ENCODE measurements at places on chromosomes 4 and X.

DNA sequence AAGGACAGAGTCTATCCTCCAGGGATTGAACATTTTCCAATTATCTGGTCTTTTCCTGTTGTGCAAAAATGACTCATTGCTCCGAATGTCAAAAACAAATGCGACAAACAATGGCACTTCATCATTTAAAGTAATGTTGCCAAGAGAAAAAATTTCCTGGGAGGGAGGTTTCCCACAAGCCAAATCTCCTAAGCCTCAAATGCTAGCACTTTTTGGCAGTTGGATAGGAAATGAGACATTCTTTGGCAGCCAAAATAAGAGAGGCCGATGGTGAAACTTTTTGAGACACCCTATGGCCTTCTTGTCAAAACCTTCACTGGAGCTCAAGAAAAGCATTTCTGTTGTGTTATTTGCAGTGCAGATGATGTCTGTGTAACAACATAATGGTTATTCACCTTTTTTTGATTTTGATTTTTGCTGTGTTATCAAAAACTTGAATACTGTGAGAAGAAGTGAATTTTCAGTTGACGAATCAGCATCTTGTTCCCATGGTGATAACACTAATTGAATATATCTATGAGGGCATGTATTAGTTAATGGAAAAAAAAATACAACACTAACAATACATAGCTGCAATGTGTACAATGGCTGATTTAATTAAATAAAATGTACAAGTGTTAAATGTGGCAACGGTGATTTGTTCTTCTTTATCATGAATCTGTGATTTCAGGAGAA, 333.8 kb downstream of the ANK2 start:
- no peak for DNase-seq

DNA sequence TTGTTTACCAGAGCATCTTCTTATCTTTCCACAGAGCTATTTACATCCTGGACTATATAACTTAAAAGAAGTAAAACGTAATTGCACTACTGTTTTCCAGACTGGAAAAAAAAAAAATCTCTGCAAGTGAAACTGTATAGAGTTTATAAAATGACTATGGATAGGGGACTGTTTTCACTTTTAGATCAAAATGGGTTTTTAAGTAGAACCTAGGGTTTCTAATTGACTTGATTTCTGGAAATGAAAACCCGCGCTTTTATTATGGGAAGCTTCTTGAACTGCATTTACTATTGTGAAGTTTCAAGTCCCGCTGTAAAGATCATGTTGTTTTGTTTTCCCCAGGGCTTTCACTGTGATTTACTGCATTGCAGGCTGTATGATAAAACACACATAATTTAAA, 162.7 kb downstream of the STIM2 start:
- no peak for DNase-seq

DNA sequence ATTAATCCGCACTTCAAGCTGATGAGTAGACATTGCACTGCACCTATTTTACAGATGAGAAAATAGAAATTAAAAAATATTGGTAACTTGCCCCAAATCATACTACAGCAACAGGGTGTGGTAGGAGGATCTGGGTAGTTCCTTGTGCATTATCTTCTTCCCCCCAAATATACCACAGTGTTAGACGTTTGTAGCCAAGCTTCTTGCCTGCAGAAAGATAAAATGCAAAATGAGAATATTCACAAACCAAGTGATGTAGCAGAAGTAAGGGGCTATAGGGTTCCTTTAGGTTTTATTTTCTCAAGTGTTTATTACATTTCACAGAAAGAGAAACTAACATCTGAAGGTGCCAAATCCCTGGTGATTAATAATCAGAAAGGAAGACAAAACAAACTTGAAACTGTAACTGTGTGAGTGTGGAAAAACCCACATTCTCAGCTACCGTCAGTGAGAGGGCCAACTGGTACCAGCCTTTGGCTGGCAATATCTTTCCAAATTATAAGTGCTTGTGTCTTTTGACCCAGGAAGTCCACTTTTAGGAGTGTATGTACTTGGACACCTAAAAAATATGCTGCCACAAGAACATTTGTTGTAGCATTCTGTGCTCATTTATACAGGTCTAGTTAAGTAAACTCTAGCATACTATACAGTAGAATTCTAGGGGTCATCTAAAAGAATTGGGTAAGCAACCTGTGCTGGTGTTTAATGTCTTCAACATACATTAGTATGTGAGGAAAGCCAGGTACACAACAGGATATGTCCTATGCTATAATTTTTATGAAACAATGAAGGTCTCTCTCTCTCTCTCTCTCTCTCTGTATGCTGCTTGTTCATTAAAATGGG, 6.7 kb upstream of the CD38 start:
- DNase-seq: no peak

GRCh38 chr4:128338634-128339355, 51.2 kb upstream of the PGRMC2 start:
- no peak for DNase-seq

DNA sequence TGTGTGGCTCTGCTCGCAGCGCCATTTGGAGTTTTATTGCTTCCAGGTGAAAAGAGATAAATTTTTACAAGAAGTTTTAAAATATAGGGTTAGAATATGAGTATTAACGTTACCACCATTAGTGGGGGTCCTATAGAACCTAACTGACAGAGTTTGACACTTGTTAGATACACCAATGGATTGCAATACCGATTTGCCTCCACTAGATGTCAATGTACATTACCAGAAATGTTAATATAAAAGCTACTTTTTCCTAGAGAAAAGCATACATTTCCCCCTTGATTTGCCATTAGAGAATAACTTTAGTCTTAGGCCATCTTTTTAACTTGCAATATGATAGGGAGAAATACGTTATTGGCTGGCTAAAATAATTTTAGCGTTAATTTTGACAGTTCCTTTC, 108.4 kb downstream of the LINC00632 start:
- DNase-seq: peak; percentile 1

DNA sequence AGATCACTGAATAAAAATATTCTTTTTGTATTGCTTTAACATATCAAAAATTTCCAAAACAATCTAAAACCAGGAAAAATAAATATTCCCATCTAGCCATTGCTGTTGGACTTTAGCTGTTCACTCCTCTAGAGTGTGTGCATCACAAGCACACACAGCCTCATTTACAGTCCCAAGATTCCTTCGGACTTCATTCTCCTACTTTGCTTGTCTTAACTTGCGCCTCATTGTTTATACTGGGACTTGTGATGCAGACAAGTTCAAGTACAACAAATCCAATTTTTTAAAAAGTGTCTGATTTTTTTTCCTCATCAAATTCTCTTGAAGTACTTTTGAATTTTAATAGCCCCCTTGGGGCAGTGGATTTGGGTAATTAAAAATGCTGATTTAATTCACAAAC, 55.6 kb downstream of the TLL1 start:
- no peak for DNase-seq

DNA sequence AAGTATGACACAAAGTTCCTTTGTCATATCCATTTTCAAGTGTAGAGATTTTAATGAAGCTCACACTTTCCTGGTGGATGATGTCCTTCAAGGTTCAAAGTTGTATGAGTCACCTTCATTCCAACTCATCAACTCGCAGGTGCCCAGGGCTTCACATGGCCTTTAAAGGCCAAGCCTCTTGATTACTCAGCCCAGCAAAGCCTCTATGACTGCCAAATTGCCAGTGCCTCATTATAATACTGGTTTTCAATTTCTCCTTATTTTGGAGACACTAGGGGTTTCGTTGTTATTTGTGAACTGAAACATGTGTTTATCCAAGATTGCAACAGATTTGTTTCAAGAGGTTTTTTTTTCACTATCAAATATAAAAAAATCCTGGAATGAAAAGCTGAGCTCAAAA, 45.9 kb upstream of the PPP3CA start:
- DNase-seq: no peak

- no peak for DNase-seq
Observed at GRCh38 chr4:52600275-52600674, 58.8 kb downstream of the USP46 start.

DNA sequence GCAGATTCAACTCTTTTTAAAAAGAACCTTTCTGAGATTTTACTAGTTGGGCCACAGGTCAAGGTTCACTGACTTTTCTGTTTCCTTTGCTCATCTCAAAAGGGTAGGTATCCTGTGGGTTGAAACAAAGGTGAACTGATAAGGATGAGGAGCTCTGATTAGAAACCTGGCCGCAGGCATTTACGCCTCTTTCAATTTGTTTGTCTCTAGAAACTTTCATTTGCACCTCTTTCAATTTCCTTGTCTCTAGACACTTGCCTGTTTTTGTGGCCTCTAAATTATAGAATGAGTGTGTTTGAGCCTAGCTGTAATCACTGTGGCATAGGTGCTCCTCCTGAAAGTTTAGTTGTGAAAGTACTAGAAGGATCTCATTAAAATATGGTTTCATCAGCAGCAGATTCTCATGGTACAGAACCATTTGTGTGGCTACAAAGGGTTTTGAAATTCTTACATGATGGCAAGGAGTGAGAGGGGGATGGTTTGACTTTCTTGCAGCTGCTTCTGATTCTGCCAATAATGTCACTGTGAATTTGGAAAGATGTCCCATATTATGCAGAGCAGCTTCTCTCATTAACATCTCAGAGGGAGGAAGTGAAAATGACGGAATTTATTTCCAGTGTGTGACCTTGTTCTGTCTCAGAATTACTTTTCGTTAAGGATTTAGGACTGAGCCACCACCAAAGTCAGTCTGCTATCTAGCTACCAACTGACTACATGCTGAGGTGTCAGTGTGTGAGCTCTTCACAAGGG, 142.2 kb downstream of the SH2D1A start:
- DNase-seq: peak; percentile 1

DNA sequence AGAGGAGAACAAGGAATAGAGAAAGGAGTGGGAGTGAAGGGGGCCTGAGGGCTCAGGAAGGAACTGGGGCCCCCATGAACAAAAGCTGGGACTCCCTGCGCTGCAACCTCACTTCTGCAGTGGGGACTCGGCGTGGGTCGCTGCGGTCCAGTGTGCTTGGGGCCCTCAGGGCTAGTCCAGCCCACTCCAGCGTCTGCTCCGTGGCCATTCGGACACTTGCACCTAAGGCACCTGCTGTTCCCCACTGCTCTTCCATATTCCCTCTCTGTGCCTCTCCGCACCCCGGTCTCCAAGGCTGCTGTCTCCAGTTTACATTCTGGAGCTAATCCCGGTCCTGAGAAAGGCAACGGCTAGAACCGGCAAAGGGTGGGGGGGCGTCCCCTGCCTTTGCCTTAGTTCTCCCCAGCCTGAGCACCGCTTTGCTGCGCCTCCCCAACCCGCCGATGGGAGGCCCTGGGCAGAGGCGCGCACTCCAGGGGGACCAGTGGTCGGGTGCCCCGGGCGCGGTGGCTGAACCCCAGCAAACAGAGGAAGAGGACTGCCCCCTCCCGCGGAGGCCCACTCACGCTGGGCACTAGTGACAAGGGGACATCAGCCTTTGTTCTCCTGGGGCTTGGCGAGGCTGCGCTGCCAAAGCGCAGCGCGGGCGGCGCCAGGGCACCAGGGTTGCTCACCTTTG, 327.7 kb upstream of the F9 start:
- DNase-seq: no peak

DNA sequence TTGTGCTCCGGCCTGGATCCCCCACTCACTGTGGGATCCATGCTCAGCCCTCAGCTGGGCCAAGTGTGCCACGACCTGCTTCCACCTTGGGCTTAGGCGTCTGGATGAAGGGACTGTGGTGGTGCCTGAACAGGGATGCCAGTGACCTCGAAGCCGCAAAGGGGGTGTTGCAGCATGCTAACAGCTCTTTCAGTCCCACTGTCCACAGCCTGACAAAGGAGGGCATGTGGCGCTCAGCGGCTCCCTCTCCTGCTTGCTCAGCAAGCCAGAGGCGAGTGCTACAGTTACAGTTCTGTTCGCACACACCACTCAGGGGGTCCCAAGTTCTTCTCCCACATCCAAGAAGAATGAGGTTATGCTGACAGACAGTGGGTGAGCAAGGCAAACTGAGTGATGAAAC, 5.2 kb upstream of the IGBP1 start:
- no peak for DNase-seq

GRCh38 chr4:113604955-113605354, 156.6 kb downstream of the CAMK2D start:
- DNase-seq: no peak

DNA sequence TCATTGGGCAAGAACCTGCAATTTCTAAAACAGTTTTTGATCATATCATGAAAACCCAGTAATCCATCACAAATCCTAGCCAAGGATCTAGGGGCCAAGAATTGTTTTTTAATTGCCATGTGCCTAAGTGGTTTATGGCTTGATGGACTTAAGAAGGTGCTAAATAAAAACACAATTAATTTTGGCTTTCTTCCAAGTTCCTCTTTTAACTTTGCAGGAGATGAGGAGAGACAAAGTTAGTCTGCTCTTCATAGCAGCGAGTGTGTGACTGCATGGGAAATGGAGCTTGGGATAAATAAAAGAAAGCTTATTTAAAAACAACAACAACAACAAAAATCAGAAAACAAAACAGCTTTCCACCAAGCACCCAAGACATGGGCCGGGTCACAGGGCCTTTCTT, 41.4 kb downstream of the ARHGEF9 start:
- no peak for DNase-seq

- DNase-seq: peak; percentile 9
Observed at GRCh38 chrX:120457766-120458180, 11.3 kb downstream of the LAMP2 start.

GRCh38 chr4:69714086-69714485, 46.3 kb downstream of the SULT1B1 start:
- DNase-seq: no peak

GRCh38 chr4:136751556-136751955, 780.7 kb downstream of the PCDH18 start:
- DNase-seq: no peak

DNA sequence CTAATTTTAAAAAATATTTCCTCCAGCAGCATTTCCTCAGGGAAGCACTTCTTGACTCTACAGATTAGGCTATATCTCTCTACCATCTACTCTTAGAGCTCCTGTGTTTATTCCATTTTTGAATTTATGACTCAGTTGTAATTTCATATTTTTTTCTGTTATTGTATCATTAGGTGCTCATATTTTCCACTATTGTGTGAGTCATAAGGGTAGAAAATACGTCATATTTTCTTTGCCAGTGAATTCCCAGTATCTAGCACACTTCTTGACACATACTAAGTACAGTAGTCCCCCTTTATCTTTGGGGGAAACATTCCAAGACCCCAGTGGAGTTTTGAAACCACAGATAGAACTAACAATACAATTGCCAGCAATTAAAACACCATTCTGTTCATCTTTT, 431.2 kb downstream of the GASK1B start:
- no peak for DNase-seq

GRCh38 chrX:115598556-115598955, 37.6 kb downstream of the PLS3 start:
- DNase-seq: no peak

DNA sequence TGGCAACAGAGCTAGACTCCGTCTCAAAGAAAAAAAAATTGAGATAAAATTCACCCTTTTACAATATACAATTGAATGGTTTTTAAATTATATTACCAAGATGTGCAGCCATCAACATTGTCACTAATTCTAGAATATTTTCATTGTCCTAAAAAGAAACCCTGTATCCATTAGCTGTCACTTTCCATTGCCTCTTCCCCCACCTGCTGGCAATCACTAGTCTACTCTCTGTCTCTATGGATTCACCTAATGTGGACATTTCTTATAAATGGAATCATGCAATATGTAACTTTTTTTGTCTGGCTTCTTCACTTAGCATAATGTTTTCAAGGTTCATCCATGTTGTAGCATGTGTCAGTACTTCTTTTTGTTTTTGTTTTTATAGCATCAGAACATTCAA, 20.8 kb downstream of the ABHD18 start:
- DNase-seq: no peak

- DNase-seq: no peak
Observed at GRCh38 chr4:94548571-94548970, 96.8 kb downstream of the PDLIM5 start.

GRCh38 chr4:3066836-3067400, 7.4 kb downstream of the HTT-AS start:
- no peak for DNase-seq

- DNase-seq: no peak
Observed at GRCh38 chrX:110759785-110760184, 35.8 kb downstream of the CHRDL1 start.

Measured in GM20000 (cell line).